ENCODE measurements at places on chromosomes 3 and 15. TPM values are rescaled to one million over a fixed set of nuclear protein-coding genes. Genes with fewer than 3 reads are reported as not detected.

- no peak for DNase-seq
Observed at GRCh38 chr3:30350011-30350410, 256.4 kb upstream of the TGFBR2 start.

GRCh38 chr3:69474186-69474585 lies 88.3 kb upstream of the FRMD4B start:
- no peak for DNase-seq

DNA sequence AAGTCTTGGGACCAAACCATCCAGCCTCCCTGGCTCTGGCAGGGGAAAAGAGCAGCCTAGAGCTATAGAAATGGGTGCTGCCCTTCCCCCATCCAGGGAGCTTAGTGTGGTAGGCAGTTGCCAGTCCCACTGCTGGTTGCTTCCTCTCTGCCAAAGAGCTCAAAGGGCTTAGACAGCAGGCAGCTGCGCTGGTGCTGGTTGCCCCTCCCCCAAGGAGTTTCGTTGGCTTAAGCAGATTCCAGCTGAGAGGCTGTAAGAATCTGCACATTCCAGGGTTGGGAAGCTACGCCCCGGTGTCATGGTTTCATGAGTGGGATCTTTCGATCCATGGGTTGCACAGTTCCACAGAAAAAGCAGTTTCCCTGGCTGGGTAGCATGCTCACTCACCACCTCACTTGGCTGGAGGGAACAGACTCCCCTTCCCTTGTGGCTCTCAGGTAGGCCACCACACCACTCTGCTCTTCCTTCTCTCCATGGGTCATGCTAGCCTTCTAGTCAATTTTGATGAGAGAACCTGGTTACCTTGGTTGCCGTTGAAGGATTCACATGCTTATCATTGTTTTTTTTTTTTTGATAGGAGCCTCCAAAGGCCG lies 195.1 kb downstream of the EPHA6 start:
- DNase-seq = no peak

DNA sequence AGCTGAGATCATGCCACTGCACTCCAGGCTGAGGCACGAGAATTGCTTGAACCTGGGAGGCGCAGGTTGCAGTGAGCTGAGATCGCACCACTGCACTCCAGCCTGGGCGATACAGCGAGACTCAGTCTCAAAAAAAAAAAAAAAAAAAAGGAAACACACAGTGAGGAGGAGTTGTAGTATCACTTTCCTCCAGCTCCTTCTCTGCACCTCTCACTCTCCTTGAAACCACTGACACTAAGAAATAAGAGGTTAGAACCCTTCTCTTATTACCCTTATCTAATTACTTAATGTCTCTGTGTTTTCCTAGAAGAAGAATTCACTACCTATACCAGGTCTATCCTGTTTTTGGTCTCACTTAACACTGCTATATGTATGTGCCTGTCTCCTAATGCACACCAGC lies 31.7 kb downstream of the RAB27A start:
- no peak for DNase-seq

Gene SV2B
- total RNA-seq = 0.45 TPM

Data from stomach (tissue), 19 donors.